ENCODE measurements at places on chromosomes 1 and 21.

- DNase-seq: no peak
These were observed 2.9 kb downstream of the CACHD1 start for GRCh38 chr1:64472805-64473204.

DNA sequence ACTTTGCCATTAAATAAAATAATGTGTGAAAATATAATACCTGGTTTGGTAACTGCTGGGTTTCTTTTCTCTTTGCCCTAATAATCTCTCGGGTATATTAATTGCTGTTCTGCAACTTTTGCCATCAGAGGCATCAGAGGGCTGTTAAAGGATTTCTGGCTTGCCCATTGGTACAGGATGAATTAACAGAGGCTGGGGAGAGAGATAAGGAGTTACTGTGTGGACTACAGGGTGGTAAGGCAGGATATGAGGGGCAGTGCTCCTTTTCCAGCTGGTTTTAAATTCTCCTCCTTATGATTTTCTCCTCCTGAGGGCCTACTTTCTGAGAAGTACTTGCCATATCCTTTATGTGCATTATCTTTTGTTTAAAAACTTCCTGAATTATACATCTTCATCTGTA is 48.3 kb downstream of the FGGY start:
- DNase-seq: no peak

- no peak for DNase-seq
These were observed 35.4 kb downstream of the PRDM2 start for GRCh38 chr1:13735168-13735930.

- no peak for DNase-seq
These were observed 44.9 kb upstream of the HLX start for GRCh38 chr1:220834155-220834870.

- no peak for DNase-seq
These were observed 27.2 kb upstream of the TRIM67 start for GRCh38 chr1:231134624-231135023.

DNA sequence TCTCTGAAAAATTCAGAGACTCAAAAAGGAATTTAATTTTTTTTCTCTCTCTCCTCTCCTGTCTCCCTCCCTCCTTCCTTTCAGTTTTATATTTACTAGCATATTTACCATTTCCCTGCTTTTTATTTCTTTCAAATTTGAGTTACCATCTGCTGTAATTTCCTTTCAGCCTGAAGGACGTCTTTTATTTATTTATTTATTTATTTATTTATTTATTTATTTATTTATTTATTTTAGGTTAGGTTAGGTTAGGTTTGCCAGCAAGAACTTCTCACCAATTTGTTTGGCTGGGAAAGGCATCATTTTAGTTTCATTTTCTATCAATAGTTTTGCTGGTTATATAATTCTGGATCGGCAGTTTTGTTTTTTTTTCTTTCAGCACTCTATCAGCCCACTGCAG is 231.7 kb upstream of the ZRANB2 start:
- no peak for DNase-seq
